ENCODE measurements at places on chromosomes 11 and 22. TPM values are rescaled to one million over a fixed set of nuclear protein-coding genes. Genes with fewer than 3 reads are reported as not detected.

CRYBB3 gene
- total RNA-seq, result 0.10 TPM

ZNF195 gene
- 48.9 TPM for total RNA-seq

KCNE3 gene
- total RNA-seq, result 26.7 TPM

KCTD14 gene
- total RNA-seq, result 13.3 TPM

SPI1 gene
- 0.42 TPM for total RNA-seq

GGT5 gene
- total RNA-seq, result not detected

TLCD5 gene
- 17.7 TPM for total RNA-seq

RCOR2 gene
- 66.8 TPM for total RNA-seq

SMTNL1 gene
- total RNA-seq, result not detected

DNA sequence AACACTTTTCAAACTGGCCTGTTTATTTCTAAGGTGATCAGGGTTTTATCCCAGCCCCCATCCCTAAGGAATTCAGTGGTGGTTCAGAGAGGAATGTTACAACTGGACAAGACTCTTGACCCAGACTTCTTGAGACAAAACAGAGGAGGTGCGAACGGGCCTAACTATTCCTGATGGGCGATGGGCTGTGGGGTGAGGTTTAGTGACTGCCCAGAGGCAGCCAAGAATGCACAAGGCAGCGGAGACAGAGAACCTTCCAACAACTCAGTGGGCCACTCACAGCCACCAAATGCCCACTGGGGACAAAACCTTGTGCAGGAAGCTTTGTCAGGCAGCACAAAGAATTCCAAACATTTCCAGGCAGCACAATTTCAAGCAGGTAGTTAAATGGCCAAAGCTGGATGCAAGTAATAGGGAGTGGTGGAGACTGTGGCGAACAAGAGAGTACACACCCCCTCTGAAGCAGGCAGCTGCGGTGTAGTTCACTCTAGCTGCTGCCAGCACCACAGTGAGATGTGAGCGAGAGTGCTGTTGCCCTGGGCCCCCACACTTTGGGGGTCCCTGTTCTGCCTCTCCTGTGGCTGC lies 29.2 kb downstream of the SCUBE1 start:
- no peak for DNase-seq

GRCh38 chr22:46058591-46059519 lies 81.9 kb upstream of the WNT7B start:
- DNase-seq, result peak; percentile 45

DNA sequence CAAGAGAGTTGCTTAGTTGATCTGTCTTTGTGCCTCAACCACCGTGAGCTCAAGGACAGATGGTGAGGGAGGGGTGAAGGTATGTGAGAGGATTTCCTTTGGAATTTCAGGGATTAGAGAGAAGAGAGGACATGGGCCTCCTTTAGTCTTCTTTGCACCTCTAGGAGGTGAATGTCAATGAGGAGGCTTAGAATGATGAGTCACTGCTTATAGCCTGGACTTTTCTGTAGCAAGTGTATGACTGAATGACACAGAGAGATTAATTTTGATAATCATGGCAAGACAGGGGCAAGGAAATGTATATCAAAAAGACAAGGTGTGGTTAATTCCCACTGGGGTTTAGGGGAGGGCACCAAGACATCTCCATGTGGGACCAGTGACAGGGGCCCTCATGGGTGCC lies 947.3 kb upstream of the TENM4 start:
- no peak for DNase-seq

DNA sequence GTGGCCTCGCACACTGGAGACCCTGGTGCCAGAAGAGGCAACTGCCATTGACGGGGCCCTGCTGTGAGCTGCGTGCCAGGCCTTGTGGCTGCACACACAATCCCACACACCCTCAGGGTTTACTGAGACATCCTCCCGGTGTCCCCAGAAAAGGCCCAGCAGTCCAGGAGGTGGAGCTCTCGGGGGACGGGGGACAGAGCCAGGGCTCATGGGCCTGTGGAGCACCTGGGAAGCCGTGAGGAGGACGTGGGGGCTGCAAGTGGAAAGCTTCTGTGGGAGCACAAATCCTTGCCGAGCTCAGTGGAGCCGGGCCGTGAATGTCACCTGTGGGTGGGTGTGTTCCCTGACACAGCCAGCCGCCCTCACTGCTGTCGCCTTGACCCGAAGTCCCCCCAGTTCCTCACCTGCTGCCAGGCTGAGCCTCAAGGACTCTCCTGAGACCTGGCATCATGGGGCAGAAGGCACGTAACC lies 609.7 kb downstream of the TBC1D22A start:
- no peak for DNase-seq

- DNase-seq, result no peak
Measured at GRCh38 chr11:83057721-83058120, 14.0 kb downstream of the RAB30 start.

DNA sequence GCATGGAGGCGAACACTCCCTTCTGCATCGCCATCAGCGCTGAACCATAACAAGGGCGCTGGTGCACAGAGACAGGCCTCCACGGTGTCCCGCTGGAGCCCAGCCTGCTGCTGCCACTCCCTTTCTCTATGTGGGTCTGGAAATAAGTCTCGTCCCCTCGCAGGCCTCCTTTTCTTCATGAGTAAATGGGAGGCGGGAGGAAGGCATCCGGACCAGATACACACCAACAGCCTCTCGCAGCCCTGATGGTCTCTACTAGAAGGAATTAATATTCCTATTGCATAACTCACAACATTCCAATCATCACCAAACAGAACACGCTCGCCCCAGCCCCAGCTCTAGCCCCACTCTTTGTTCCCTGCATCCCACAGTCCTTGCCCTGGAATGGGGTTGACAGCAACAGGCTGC lies 14.9 kb downstream of the RASD2 start:
- no peak for DNase-seq

GRCh38 chr11:73875840-73876239 lies 806 bp downstream of the COA4 start:
- DNase-seq, result no peak

GRCh38 chr11:74751303-74751702 lies 2.7 kb downstream of the RNF169 start:
- no peak for DNase-seq

GRCh38 chr11:12640355-12640754 lies 33.9 kb upstream of the TEAD1 start:
- DNase-seq, result no peak

- no peak for DNase-seq
Measured at GRCh38 chr22:50245214-50246072, 620 bp upstream of the TUBGCP6 start.

DNA sequence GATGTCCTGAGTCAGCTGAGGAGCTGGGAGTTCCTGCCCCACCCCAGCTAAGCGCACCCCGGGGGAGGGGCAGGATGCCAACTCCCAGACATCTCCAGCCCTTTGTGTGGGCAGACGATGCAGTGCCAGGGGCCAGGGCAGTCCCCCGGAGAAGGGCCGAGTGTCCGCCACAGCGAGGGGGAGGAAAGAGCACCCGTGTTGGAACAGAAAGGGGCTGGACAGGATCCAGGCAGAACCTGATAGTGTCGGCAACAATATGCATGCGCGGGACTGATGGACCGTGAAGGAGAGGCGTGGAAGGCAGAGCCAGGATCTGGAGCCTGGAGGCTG lies 1434.7 kb downstream of the BRD1 start:
- DNase-seq, result no peak

All from H7 (cell line).